ENCODE measurements at places on chromosomes 5 and 9. TPM values are rescaled to one million over a fixed set of nuclear protein-coding genes. Genes with fewer than 3 reads are reported as not detected.
A peak's percentile ranks its signal among the peaks of the same experiment; 100 is the strongest.

Gene NELFB
- total RNA-seq, result 36.0 TPM

Gene TERT
- total RNA-seq, result not detected

Gene ARAP3
- 3.4 TPM for total RNA-seq

Gene LHX3
- not detected for total RNA-seq

Gene CCDC192
- not detected for total RNA-seq

Gene RANBP3L
- 3.5 TPM for total RNA-seq

Gene SPATA31C1
- not detected for total RNA-seq

Gene AGXT2
- total RNA-seq, result not detected

Gene CER1
- total RNA-seq, result not detected

Gene LCN15
- total RNA-seq, result not detected

Gene SOWAHA
- not detected for total RNA-seq

- DNase-seq, result no peak
These were observed 68.7 kb upstream of the RNU6ATAC start for GRCh38 chr9:134233022-134233421.

- DNase-seq, result no peak
These were observed 104.8 kb downstream of the RXRA start for GRCh38 chr9:134431095-134431494.

DNA sequence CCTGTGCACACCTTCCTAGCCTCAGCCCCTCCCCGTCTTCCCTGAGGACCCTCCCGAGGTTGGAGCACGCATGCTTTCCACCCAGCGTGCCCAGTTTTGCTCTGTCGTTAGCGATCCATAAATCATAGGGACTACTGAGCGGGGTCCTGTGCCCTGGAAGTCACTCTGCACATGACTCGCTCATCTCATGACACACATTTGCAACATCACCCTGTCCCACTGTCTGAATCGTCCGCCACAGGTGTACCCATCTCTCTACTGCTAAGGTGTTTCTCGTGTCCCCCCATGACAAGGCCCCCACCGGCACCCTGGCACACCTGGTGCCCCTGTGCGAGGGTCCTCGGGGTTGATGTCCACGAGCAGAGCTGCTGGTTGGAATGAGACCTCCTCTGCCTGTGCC is 69.0 kb upstream of the BARHL1 start:
- no peak for DNase-seq

GRCh38 chr9:21481470-21482056 is 550 bp downstream of the IFNE start:
- DNase-seq, result no peak

DNA sequence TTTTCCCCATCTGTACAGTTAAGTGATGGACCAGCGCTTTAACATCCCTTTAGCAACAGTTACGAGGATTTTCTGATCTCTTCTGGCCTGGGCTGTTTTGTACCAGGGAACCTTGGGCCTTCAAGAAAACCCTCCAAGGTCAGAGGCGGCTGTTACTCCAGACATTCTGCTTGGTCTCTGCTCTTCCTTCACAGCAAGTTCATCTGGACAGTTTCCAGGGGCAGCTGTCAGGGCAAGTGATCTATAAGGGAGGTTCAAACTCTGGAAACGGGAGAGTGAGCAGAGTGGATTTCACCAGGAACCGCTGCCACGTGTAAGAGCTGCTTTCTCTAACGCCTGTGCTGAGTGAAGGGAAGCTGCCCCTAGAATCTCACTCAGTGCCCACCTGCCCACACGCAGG is 36.7 kb downstream of the ZNF618 start:
- DNase-seq, result no peak

DNA sequence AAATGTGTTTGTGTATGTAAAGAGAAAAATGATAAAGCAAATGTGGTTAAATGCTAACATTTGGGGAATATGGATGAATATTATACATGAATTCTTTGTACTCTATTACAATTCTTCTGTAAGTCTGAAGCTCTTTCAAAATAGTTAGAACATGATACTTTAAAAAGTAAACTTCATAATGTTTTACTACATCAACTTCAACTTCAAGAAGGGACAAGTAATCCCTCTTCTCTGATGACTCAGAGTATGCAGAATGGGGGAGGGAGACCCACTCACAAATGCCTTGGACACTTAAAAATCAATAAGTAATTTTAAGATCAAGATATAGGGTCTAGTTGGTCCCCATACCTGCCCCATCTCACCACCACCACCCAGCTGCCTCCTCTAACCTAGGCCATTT is 162.4 kb downstream of the ESM1 start:
- DNase-seq, result no peak

DNA sequence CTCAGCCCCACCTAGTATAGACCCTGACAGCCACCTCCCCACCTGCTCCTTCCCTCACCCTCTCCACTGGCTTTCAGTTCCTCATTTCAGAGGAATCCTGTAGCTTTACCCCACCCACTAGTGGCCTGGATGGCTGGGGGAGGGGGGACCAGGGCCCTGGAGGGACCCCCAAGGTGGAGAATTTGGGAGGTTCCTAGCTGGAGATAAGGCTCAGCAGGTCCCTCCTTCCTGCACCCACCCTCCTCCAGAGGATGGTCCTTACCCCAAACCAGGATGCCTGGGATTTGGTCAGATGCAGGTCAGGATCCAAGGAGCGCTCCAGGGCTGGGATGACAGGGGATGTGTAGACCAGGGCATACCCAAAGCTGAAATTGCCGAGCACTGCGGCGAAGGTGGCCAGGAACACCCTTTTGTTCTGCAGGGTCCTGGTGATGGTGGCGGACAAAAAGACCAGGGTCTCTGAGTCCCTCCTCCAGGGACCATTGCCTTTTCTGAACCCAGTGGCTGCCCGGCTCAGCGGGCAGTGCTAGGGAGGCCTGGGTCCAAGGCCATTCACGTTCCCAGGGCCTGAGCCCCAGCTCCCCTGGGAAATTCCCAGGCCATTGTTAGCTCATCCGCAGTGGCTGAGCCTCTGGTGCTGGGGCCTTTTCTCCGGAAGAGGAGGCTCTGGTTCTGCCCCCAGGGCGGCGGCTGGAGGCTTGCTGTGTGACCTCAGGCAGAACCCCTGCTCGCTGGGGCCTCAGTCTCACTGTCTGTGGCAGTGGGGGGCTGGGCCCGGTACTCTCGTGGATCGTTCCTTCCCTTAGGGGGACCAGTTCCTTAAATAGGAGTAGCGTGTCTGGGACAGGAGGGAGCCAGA is 678 bp downstream of the SLC2A6 start:
- no peak for DNase-seq

DNA sequence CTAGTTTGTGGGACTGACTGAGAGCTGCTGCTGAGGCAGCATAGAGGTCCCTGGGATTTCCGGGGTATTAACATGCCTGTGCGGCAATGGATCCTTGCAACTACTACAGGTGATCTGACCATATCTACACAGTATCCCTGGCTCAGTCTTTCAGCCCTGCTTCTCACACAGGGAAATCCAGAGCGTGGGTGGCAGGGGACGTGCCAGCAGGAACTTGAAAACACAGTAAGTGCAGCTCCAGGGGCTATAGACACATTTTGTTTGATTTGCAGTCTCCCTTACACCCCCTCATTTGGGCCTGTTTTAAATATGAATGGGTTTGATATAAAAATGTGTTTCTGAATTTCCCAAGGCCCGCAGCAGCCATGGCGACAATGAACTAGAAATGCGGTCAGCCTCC is 209.5 kb downstream of the DCP2 start:
- no peak for DNase-seq

DNA sequence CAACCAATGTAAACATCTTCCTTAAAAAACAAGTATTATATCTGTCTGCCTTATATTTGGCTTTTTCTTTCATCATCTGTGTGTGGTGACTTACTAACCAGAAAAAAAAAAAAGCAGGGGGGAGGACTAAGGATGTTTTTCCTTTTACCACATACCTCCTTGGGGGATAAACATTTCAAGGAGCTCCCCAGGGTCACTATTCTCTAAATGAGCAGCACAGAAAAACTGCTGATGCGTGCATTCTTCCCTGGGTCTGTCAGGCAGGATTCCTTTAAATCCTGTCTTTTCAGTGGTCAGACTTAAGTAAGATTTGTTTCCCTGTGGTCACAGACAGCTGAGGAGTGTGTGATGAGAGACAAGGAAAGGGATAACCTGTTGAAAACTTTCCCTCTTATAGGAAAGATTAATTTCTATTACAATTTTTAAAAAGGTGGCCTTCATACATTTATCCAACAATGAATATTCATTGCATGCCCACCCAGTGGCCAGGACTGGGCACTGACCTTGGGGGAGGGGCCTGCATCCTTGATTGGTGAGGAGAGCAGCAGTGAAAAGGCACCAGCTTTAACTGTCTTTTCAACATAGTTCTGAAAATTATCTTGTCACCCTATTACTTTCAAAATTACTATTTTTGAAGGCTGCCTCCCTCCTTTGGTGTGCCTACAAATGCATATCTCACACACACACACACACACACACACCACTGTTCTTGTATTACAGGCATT is 123.1 kb downstream of the TLE4 start:
- DNase-seq, result no peak

DNA sequence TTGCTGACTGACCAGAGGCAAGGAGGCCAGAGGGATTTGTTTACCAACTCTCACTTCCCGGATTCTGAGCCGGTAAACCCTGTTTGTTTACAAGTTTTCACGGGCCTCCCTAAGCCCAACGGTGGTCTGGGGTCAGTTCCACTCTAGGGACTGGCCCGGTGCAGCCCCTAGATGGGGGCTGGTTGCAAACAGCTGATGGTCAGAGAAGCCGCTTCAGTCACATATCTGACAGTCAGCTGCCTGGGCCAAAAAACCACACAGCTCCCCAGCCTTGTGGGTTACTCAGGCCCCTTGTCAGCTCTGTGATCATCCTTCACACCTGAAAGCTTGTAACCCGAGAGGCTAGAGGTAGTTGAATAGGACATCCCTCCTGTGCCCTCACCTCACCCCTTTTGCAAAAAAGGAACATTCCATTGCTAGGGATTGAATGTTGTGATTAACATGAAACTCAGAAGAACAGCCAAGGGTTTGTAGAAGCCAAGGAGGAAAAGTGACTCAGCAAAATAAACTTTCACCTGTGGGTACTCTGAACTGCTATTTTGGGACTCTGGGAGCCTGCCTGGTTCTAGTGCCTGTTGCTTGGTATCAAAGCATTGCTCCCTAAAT is 40.4 kb downstream of the SAR1B start:
- no peak for DNase-seq

DNA sequence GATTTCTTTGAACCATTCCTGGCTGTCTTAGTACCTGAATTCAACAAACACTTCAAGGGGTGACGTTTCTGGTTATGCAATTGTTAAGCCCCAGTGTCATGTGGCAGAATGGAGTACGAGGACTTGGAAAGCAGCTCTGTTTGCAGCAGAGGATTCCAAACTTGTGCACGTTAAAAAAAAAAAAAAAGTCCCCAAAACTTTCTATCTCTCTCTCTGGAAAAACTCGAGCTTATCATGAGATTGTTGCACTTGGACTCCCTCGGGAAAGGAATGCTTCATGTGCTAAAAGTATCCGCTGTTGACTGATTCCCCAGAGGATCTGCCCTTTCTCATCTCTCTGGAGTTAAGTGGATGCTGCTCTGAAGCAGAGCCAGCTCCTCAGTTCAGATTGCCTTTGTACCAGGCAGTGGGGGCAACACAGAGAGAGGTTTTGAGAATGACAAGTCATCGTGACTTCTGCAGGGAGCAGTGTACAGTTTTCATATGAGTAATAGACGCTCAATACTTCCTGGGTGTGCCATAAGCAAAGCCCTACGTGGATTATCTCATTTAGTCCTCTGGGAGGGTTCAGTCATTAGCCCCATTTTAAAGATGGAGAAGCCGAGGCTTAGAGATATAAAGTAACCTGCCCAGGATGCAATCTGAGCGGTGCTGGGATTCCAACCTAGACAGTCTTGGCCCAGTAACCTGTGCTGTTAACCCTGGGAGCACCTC is 28.1 kb downstream of the TMOD1 start:
- peak; percentile 85 for DNase-seq

DNA sequence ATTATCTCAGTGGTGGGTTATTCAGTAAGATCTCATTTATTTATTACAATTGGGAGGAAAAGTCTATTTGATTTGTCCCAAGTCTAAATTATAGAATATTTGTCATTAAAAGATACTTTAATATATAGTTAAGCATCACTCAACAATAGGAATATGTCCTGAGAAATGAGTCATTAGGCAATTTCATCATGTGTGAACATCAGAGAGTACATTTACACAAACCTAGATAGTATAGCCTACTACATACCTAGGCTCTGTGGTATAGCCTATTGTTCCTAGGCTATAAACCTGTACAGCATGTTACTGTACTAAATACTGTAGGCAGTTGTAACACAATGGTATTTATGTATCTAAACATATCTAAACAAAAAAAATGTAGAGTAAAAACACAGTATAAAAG is 135.0 kb upstream of the RASA1 start:
- no peak for DNase-seq

DNA sequence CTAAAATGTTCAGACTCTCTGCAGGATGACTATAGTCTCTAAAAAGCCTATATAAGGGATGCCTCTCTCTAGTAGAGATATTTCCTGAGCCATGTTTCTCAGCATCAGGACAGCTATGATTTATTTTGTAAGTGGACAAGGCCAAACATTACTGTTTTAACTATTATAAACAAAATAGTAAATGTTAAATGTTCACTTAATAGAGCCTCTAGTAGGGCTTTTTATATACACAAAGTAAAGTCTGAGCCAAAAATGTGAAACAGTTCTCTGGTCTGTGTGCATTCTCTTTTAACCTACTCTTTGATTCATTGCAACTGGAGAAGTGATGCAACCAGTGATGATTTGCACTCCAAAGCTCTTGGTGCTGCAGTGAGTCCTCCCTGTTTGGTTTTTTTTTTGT is 220.5 kb downstream of the GDNF start:
- no peak for DNase-seq

DNA sequence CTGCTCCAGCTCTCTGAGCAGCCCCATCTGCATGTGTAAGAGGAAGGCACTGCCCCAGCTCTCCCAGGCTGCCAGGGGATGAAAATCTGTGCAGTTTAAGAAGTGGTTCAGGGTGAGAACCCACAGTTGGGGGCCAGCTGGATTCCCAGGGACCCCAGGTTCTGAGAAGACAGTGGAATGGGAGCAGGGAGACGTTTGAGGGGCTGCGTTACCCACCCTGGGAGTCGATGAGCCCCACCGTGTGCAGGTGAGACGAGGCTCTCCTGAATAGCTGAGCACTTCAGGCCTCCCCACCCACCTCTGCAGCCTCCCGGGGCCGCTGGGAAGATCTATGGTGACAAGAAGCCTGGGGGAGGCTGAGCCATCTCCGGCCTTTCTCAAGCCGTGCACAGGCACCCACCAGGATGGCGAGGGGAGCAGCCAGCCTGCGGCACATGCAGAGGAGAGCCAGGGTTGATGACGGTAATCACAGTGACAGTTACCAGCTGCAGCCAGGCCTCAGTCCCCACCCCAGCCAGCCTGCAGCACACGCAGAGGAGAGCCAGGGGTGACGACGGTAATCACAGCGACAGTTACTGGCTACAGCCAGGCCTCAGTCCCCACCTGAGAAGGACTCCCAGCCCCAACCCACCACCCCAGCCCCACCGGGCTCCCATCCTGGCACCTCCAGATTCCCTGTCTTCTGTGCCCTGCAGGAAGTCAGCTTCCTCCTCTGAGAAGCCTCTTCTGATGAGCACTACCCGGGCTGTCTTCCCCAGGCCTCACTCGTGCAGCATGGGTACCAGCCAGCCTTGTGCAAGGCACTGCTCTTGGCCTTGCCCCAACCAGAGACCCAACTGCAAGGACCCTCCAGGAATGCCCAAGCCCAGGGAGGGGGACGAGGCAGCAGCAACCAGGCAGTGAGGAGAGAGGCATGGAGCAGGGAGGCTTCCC is 150.8 kb upstream of the PPP1R26 start:
- peak; percentile 62 for DNase-seq

All from sigmoid colon (tissue), 7 donors.